ENCODE measurements at places on chromosomes 5 and 9.

- DNase-seq = no peak
Observed at GRCh38 chr5:133605323-133605722, 7.0 kb downstream of the FSTL4 start.

DNA sequence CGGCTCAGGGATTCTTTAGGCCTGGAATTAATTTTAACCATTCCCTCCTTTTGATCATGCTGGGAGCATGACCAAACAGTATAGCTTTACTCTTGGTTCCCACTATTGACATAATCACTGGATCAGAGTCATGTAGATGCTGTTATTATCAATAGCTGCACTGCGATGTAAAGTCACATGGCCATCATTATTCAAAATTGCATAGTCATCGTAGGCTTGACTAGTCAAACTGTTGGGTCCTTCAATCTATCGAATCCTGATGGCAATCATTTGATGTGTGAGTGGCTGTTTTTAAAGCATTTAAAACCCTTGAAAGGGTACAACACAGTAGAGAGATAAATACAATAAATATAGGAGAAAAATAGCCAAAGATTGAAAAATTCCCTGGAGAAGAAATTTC, 1194.1 kb downstream of the EFNA5 start:
- no peak for DNase-seq

DNA sequence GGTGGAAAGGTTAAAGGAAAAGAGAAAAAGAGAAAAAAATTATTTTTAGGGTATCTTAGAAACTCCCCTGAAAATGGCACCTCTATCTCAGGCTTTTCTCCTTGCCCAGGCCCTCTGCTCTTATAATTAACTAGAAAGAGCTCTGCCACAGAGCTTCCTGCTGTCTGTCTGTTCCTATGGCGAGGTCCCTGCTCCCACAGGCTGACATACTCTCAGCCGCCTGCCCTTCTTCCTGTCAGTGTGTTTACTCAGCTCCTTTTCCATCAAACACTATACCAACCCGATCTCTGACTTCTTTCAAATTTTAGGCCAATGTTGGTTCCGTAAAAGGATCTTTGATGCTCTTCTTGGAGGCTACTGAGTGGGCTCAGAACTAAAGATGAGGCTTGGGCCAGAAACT, 482.6 kb downstream of the DMAC1 start:
- no peak for DNase-seq

- no peak for DNase-seq
Observed at GRCh38 chr9:126979461-126979860, 64.9 kb downstream of the RALGPS1 start.

GRCh38 chr9:26523577-26523976, 369.0 kb downstream of the CAAP1 start:
- no peak for DNase-seq

DNA sequence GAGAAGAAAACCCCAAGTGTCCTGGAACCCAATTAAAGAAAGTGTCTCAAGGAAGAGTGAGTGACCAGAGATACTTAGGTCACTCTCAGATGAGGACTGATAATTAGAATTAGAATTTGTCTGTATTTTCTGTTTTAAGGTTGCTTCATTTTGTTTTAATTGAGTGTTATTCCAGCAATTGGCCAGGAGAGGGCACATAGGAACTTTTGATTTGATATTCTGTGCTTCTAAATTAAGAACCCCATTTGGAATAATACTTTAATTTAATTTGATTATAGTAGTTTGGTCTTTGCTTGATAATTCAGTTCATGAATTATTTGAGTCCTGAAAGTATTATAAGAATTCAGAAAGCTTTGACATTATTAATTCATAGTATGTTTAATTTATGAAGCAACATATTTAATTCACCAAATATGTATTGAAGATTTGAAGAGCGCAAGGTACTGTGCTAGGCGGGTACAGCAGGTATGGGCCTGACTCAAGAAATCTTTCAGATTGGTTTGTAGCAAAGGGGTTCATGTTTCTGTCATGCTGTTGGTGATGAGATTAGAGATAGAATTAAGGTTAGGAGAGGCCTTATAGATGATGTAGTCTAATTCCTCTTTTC, 4.9 kb downstream of the MRPL22 start:
- DNase-seq = no peak

DNA sequence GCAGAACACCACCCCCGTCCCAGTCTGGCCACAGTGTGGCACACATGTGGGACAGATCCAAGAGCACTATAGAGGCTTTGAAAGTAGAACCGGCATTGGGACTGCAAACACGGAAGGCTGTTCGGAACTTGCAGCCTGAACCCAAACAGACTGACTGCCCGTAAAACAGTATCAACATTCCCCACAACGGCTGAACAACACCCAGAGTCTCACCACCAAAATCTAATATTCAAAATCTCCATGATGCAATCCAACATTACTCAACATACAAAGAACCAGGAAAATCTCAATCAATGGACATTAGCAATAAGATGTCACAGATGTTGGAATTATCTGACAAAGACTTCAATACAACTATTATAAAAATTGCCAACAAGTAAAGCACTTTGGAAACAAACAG, 82.3 kb downstream of the ROR2 start:
- DNase-seq = no peak

DNA sequence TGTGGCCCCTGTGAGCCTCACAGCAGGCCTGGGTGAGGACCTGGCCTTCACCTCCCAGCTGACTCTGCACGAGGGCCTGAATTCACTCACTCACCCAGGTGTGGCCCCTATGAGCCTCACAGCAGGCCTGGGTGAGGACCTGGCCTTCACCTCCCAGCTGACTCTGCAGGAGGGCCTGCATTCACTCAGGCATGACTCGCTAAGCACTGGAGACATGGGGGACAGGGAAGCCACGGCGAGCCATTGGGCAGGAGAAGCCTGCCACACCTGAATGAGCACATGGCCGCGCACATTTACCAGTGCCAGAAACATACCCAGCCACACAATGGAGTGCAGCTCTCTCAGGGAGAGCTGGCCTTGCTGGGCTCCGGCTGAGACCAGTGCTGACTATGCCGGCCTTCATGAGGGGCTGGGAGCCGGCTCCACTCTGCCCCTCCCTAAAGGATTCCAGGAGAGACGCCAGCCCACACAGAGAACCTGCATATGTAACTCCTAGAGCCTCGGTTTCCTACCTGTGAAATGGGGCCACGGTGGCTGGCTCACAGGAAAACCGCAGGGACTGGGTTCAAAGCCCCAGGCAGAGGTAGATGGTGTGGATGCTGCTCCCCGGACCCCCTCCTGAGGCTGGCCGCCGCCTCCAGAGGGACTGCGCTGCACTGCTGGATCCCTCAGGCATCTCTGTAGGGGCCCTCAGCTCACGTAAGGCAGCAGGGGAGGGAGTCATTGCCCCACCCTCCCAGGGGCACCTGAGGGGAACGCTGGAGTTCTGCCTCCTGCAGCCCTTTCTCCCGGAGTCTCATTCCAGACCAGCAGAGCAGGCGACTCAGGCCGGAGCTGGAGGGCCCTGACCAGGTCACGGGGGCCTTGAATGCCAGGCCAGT, 7.2 kb downstream of the ADAMTS2 start:
- DNase-seq = no peak

All from effector memory CD4-positive, alpha-beta T cell (primary cell).